ENCODE measurements at places on chromosomes 3 and 15. TPM values are rescaled to one million over a fixed set of nuclear protein-coding genes. Genes with fewer than 3 reads are reported as not detected.

PTPRG gene
- polyA plus RNA-seq, result 29.8 TPM

HIGD2B gene
- not detected for polyA plus RNA-seq

MCF2L2 gene
- polyA plus RNA-seq, result 0.41 TPM

ANKDD1A gene
- polyA plus RNA-seq, result 5.3 TPM

STAC gene
- polyA plus RNA-seq, result 29.2 TPM

TJP1 gene
- 47.2 TPM for polyA plus RNA-seq

BCL2A1 gene
- polyA plus RNA-seq, result 0.49 TPM

U2SURP gene
- 95.9 TPM for polyA plus RNA-seq

EFCAB12 gene
- 0.57 TPM for polyA plus RNA-seq

MEGF11 gene
- 0.40 TPM for polyA plus RNA-seq
